ENCODE measurements at places on chromosomes 13 and 19.

DNA sequence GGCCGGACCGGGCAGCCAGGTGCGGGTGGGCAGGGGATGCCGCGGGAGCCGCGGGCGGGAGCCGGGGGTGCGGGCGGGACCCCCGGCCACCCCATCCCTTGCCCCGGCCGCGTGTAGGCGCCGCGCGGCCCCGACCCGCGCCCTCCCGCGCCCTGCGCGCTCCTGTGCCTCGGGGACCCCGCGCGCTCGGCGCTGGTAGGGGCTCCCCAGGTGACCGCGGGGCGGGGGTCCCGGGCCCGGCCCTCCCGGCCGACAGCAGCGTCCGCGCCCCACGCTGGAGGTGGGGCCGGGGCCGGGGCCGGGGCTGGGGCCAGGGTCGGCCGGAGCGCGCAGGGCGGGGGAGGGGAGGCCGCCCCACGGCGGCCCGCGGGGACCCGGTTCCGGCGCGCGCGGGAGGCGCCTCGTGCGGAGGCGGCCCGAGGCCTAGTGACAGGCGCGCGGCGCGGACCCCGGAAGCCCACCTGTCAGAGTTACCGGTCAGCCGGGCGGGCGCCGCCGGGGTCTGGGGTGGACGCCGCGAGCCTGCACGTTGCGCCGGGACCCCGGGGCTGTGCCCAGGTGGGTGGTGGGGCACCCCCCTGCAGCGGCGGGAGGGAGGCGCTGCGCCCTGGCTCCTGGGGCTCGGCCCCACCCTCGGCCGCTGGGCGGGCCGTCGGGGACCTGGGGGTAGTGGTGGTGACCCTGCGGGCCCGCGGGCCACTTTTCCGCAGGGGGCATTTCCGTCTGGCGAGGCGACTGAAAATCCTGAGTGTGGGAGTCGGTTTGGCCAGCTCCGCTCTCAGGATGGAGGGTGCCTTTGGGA, 518 bp downstream of the TFDP1 start:
- peak; percentile 63 for DNase-seq

- no peak for DNase-seq
Measured at GRCh38 chr13:60167121-60167520, 3.4 kb upstream of the DIAPH3 start.

GRCh38 chr19:17757125-17757524, 5.8 kb downstream of the FCHO1 start:
- DNase-seq = no peak

GRCh38 chr13:113564331-113565023, 20.1 kb upstream of the TFDP1 start:
- DNase-seq = no peak

GRCh38 chr13:114129649-114130062, 2.8 kb downstream of the RASA3 start:
- no peak for DNase-seq

DNA sequence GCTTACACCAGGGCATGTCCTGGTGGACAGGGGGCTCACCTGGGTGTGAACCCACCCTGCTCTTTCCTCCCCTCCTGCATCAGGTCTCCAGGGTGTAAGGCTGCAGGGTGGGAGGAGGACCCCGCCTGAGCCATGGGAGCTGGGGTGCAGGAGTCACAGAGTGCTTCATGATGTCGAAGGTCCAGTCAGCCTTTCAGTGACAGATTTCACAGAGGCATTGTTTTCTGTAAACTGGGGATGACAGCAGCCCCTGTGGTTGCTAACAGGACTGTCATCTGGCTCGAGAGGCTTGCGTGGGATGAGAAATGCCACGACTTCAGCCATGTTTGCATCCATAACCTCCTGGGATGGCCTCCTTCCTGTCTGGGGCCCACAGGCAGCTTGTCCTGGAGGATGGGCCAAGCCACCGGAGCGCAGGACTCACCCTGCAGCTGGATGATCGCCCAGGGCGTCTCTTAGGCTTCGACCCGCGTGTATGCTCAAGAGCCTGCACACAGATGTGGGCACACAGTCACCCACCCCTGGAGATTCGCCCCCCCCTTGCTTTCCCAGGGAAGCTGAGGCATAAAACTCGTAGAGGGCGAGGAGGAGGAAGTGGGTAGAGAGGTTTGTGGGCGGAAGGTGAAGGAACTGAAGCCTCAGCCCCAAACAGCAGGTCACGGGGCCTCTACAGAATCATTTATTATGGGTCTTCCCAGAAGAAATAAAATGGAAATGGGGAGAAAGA, 4.9 kb downstream of the NANOS3 start:
- no peak for DNase-seq

- DNase-seq = no peak
Measured at GRCh38 chr13:37833411-37833810, 36.2 kb downstream of the TRPC4 start.

GRCh38 chr19:50007947-50008346, 17.2 kb downstream of the VRK3 start:
- no peak for DNase-seq
